ENCODE measurements at places on chromosomes 12 and 14.
A peak's percentile ranks its signal among the peaks of the same experiment; 100 is the strongest.

DNA sequence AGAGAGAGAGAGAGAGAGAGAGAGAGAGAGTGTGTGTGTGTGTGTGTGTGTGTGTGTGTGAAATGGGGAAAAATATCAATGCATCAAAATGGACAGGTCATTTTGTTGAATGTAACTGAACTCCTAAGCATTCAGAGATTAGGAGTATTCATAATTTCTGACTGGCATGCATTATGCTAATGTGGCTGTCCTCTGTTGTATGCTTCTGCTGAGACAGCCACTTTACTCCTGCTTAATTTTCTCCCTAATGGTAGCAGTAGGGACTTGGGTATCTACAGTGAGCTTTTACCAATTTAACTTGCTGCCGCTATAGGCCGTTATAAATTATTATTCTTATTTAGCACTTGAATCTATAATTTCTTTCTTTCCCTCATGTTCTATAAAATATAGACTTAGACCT is 924.8 kb downstream of the NRXN3 start:
- no peak for DNase-seq

GRCh38 chr12:107857191-107857590 is 82.7 kb downstream of the ASCL4 start:
- no peak for DNase-seq

DNA sequence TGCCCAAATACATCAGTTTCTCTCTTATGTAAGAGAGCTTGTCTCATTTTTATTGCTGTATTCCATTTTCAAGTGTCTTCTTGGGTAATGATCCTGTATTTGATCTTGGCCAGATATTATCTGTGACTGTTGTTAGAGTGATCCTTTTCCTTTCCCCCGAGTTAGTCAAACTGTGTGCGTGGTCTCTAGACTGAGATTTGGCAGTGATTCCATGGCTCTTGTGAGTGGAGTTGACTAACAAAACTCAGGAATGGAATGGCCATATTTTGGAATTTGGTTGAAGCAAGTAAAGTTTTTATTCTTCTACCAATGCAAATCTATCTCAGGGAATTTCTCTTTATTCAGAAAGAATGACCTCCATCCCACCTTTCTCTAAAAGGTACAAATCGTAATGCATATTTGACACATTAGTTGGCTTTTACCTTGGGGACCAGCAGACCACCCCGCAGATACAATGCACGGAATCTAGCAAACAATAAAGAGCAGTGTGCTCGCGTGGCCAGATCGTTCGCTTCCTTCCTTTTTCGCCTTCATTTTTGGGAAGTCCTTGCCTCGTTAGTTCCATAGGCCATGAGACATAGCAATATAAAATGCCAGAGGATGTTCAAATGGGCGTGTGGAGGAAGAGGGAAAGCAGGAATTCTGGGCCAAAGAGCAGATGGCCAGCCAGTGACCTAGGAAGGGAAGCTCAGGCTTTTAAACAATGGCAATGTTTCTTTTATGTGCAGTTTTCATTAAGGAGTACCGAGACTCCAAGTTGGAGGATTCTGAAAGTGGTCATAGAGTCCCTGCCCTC is 24.4 kb downstream of the ETV6 start:
- no peak for DNase-seq

DNA sequence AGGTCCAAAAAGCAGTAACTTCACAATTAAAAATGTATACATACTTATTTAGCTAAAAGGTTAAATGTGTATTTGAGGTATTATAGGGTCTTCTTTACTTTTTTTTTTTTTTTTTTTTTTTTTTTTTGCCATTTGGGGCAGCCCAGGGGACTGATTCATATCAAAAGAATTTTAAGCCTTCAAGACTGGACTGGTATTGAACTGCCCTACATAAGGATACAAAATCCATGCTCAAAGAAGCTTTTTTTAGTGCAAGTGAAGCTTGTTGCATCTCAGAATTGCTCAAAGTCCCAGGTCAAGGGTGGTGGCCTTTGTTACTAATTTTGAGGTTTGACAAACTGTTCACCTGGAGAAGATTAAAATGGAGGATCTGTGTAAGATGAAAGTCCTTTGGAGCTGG is 124.0 kb downstream of the APAF1 start:
- no peak for DNase-seq

- no peak for DNase-seq
Observed at GRCh38 chr12:90333424-90333823, 621.6 kb downstream of the CCER1 start.

GRCh38 chr12:111407377-111408115 is 1.8 kb downstream of the SH2B3 start:
- no peak for DNase-seq

DNA sequence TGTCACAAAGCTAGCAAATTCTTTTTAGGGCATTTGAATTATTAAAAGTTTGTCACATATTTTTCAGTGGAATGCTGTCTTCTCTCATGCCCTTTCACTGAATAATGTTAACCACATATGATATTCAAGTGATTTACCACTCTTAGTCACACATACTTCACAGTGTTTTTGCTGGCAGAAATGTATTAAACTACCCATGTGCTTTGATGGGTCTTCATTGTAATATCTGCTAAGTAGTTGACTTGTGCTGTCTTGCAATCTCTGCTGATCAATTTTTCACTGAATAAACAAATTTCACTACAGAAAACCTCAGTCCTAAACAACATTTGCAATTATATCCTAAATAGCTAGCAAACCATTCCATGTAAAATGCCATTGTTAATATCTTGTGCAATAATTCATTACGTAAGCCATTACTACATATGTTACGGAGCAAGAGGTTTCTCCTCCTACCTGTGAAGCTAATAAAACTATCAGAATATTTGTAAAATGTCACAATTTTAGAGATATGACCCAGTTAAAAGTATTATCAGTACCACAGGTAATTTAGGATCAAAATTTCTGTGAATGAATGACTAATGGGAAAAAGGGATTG is 64.6 kb upstream of the LMO3 start:
- DNase-seq = no peak

- no peak for DNase-seq
Observed at GRCh38 chr14:104734991-104735779, 11.2 kb downstream of the ADSS1 start.

DNA sequence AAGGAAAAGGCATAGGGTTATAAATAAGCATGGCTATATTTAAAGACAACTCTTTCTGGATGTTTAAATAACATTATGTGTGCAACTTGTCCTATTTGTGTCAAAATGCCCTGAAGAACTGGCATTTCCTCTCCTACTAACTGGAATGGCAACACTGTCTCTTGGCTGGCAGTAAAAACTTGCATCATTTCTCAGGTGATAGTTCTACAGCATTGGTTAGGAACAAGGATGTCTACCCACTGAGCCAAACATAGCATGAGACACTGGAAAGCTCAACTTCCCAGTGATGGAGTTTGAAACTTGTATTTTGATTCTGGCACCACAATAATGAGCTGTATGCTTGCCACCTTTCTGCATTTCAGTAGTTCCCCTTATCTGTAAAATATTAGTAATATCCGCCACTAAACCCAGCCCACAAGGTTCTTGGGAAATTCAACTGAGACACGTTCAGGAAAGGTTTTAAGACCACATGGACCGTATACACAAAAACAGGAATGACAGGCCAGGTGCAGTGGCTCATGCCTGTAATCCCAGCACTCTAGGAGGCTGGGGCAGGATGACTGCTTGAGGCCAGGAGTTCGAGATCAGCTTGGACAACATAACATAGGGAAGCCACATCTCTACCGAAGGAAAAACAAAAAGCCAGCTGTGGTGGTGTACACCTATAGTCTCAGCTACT is 5.1 kb downstream of the SLC38A2 start:
- DNase-seq = no peak

- DNase-seq = peak; percentile 85
Observed at GRCh38 chr14:33938131-33938949, 12.5 kb downstream of the EGLN3 start.

DNA sequence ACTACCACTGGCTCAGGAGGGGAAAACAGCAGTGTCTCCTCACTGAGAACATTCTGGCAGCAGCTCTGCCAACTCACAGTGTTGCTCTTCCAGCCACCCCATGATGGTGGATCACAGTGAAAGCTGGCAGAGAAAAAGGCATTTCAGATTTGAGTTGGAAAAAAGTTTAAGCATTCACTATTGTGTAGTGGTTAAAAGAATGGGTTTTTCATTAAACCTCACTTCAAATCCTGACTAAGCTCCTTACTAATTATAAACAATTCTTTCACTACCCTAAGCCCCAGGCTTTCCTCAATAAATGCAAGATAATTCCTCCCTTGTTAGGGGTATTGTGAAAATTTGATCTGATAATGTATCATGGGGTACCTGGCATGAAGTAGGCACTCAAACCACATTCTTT is 518.1 kb downstream of the SNAPC1 start:
- DNase-seq = no peak

GRCh38 chr14:68983191-68983590 is 4.1 kb upstream of the ACTN1 start:
- DNase-seq = no peak

GRCh38 chr12:1470051-1470450 is 124.3 kb downstream of the FBXL14 start:
- DNase-seq = no peak

- no peak for DNase-seq
Observed at GRCh38 chr14:57871459-57872080, 5.7 kb upstream of the SLC35F4 start.

DNA sequence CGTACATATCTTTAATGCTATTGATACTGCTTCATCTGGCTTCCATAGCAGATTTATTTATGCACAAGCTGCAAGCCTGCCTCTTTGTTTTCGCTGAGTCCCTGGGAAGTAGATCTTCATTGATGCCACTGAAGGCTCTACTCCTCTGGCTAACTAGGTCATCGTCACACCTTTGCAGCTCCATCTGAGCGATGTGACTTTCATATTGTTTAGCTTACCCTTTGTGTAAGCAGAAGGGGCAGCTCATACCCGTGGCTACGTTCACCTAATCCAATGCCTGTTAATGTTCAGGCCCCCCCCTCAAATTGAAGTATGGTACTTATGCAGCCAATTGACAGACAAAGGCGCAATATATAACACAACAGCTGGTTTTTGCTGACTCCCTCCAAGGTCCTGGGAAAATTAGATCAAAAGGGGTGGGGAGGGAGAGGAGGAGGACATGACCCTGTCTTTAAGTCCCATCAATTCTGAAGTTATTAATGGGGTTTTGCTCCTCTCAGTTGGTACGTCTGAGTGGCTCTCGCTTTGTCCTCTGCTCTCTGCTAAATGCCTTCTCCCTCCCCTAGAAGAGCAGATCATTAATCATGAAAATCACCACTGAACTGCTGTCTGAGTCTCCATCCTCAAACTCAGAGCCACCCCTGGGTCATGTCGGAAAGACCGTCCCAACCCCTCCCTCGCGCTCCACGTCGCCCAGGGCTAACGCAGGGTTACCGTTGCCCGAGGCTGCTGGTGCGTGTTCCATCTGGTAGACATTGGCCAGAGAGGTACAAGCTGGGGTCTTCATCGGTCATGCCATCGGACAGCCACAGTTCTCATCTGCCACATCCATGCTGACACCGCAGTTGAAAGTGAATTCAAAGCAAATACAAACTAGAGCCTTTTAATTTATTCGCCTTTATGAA is 128.8 kb downstream of the ADGRD1 start:
- no peak for DNase-seq

- no peak for DNase-seq
Observed at GRCh38 chr12:89379148-89379838, 27.0 kb upstream of the DUSP6 start.

DNA sequence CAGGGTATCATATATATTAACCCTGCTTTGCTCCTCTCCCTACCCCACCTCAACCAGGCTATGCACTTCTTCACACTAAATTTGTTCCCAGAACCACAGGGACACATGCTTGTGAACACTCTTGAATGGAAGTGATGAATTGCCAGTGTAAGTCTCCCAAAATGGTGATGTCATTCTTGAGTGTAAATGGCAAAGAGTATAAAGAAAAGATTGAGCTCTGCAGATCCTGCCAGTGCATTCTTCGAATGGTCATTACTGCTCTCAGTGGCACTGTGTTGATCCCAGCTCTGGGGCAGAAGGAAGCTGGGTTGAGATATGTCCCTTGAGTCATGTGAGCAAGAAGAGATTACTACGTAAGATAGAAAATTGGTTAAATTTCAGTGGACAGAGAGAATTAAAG is 313.1 kb downstream of the TMEM117 start:
- no peak for DNase-seq

DNA sequence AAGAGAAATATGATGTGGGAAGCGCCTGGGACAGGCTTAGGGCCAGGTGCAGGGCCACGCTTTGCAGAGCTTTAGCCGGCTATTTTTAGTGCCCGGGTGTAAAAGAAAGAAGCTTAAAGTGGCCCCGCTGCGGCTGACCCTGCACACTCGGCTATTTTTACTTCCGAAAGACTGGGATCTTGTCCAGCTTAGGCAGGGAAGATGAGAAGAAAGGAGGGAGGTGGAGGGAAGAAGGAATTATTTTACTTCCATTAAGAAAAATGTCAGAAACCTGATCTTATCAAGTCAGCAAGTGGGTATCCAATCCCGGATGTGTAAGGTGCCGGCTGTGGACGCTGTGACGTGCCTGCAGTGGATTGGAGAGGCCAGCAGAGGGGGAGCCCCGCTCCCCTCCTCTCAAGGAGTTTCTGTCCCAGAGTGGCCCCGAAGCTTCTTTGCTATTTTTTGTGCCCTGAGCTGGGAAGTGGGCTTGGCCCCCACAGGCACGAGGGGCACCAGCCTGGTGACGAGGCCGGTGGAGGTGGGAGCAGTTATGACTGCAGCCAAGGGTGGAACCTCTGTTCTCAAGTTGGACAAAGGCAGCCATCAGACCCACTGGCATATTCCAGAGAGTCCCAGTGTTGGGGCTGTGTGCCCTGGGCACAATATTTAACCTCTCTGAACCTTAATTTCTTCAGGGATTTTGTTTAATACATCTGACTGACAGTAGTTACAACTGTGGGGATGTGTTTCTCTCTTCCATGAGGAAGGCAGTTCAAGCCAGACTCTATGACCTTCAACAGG is 97.7 kb downstream of the ESRRB start:
- no peak for DNase-seq

DNA sequence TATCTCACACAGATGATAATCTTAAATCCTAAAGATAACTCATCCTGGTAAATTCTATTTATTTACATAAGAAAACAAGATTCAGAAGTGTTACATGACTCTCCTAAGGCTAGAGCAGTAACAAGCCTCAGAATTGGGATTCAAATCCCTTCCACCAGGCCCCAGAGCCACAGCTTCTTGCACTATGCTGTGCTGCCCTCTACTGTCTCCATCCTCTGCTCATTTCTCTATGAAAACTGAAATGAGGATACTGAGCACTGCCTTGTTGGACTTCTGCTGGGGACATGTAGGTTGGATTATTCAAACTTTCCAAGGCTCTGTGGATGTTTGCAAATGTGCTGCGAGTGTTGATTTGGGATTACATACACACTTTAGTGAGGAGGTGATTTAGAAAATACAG is 23.5 kb upstream of the C12orf50 start:
- DNase-seq = peak; percentile 26

GRCh38 chr14:41986700-41987099 is 380.0 kb downstream of the LRFN5 start:
- no peak for DNase-seq

GRCh38 chr12:16218934-16219751 is 58.3 kb downstream of the SLC15A5 start:
- DNase-seq = no peak

DNA sequence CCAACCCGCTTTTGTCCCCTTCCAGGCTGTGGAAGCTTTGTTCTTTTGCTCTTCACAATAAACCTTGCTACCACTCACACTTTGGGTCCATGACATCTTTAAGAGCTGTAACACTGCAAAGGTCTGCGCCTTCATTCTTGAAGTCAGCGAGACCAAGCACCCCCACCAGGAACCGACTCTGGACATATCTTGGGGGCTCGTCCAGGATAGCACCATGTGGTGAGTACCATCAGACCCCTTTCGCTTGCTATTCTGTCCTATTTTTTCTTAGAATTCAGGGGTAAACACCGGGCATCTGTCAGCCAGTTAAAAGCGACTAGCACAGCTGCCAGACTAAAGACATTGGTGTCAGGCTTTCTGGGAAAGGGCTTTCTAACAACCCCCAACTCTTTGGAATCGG is 137.6 kb upstream of the PPFIA2 start:
- DNase-seq = peak; percentile 3

All from NCI-H1105 (cell line).